Naive thymus-derived CD8-positive, alpha-beta T cell (primary cell): ENCODE measurements at places on chromosomes 6 and 20. TPM values are rescaled to one million over a fixed set of nuclear protein-coding genes. Genes with fewer than 3 reads are reported as not detected.

DNA sequence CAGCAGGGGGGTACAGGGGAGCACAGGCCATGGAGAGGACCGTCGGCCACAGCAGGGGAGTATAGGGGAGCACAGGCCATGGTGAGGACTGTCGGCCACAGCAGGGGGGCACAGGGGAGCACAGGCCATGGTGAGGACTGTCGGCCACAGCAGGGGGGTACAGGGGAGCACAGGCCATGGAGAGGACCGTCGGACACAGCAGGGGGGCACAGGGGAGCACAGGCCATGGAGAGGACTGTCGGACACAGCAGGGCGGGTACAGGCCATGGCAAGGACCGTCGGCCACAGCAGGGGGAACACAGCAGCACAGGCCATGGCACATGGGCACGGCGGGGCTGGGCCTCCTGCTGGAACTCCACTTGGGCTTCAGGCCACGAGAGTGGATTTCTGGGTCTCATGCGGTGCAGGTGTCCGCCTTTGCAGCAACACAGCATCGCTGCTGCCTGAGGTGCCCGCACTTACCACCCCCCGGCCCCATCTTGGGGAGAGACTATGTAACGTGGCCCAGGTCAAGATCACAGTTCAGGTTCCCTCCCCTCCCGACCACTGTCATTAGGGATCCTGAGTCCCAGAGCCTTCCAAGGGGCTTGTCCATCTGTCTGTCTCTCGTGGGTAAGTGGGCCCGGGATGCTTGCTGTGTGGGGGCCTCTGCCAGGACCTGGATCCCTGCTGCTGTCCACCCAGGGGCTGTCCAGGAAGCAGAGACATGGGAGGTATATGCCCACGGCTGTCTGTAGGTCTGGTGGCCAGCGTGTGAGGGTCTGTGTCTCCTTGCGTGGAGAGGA, 2.5 kb downstream of the NPBWR2 start:
- no peaks in the 10 kb centered on the region for H3K36me3 ChIP-seq
- H3K4me3 ChIP-seq = no peak overlapping the region
- no peak overlapping the region for H3K27ac ChIP-seq
- peaks cover 19% of the 10 kb centered on the region for H3K4me1 ChIP-seq

Gene CGA
- not detected for total RNA-seq

Gene XKR7
- total RNA-seq = not detected

Gene SAYSD1
- 20.2 TPM for total RNA-seq
